Activated effector memory CD4-positive, alpha-beta T cell treated with Interleukin-2 at 50 U/mL for 16 hours (primary cell): ENCODE measurements at places on chromosomes 6 and 20.

- no peak for DNase-seq
Observed at GRCh38 chr6:113411011-113411410, 446.1 kb upstream of the MARCKS start.

DNA sequence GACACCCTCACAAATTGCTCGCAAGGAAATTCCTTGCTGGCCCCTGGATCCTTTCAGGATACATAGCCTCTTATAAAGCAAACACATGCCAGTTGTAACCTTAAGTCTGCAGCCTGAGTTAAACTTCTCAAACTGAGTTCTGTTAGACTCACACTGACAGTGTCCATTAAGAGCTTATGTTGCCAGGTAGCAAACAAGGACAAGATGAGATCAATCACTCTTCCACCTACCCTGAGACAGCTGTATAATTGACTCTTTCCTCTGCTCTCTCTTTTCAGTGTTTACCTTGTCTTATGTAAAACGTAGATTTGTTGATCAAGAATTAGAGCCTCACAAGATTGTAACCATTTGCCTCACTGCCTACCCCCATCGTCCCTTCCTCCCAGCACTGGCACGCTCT, 359.8 kb downstream of the EPM2A start:
- no peak for DNase-seq

DNA sequence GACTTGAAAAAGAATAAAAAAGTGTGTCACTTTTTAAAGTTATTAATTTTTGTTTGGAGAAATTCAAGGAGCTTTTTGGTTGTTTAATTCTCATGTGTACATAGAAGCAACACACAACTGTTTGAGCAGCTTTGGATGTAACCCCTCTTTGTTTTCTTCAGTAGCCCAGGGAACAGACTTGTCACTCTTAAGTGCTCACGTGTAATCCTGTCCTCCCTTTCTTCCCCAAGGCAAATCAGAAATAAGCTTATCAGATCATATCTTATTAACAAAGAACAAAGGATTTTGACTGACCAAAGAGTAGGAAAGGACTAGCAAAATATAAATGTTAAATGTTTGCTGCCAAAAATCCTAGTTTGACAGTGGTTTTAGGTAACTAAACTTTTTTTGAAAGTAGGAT, 7.3 kb upstream of the FLRT3 start:
- no peak for DNase-seq

- no peak for DNase-seq
Observed at GRCh38 chr20:53819973-53820451, 226.4 kb upstream of the ZNF217 start.

- DNase-seq, result no peak
Observed at GRCh38 chr6:152348116-152348515, 289.0 kb downstream of the SYNE1 start.
